ENCODE measurements at places on chromosomes 12 and 14. TPM values are rescaled to one million over a fixed set of nuclear protein-coding genes. Genes with fewer than 3 reads are reported as not detected.

FERMT2 gene
- total RNA-seq: 170 TPM

FBLN5 gene
- 83.0 TPM for total RNA-seq

LRIG3 gene
- 111 TPM for total RNA-seq

C3AR1 gene
- 42.2 TPM for total RNA-seq

SRRM4 gene
- 0.03 TPM for total RNA-seq

PTPRQ gene
- total RNA-seq: 0.95 TPM

NDUFB1 gene
- 108 TPM for total RNA-seq

TPPP2 gene
- total RNA-seq: 0.65 TPM

GPR68 gene
- 3.2 TPM for total RNA-seq

FAM181A gene
- 4.0 TPM for total RNA-seq

NID2 gene
- total RNA-seq: 116 TPM

OR4E1 gene
- total RNA-seq: not detected

CLEC6A gene
- total RNA-seq: 1.1 TPM

ADAMTS20 gene
- total RNA-seq: not detected

ADAM21 gene
- total RNA-seq: 0.09 TPM

LALBA gene
- total RNA-seq: not detected

KCNH3 gene
- 7.1 TPM for total RNA-seq

CHGA gene
- 1.1 TPM for total RNA-seq

MYF5 gene
- total RNA-seq: not detected

MSI1 gene
- 3.5 TPM for total RNA-seq

KIF26A gene
- total RNA-seq: 11.4 TPM

ADCY4 gene
- 35.7 TPM for total RNA-seq

RGS6 gene
- total RNA-seq: 0.34 TPM

SELPLG gene
- 11.3 TPM for total RNA-seq

DHRS4L2 gene
- 17.0 TPM for total RNA-seq

TMBIM6 gene
- total RNA-seq: 555 TPM

ACSS3 gene
- 85.5 TPM for total RNA-seq

TMEM117 gene
- 6.1 TPM for total RNA-seq

LRP1-AS gene
- total RNA-seq: not detected

AMN gene
- total RNA-seq: 0.94 TPM
